ENCODE measurements at places on chromosomes 3 and 15.

GRCh38 chr3:132803889-132804288, 81.7 kb upstream of the NPHP3 start:
- DNase-seq = no peak

DNA sequence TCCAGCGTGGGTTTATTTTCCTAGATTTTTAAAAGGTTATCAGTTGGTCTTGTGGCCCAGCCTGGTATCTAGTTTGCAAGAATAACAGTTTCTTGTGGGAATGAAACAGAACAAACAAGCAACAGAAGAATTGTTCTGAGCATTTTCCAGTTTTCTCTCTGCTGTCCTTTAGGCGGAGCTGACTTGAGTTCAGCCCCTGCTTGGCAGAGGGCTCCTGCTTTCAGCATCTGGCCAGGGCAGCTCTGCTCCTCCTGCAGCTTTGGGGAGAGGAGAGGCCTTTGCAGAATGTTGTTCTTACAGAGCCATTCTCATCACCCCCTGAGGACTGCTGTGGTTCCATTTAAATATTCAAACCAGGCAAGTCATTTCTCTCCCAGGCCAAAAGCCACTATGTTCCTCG, 117.7 kb downstream of the ALDH1A2 start:
- DNase-seq = no peak

DNA sequence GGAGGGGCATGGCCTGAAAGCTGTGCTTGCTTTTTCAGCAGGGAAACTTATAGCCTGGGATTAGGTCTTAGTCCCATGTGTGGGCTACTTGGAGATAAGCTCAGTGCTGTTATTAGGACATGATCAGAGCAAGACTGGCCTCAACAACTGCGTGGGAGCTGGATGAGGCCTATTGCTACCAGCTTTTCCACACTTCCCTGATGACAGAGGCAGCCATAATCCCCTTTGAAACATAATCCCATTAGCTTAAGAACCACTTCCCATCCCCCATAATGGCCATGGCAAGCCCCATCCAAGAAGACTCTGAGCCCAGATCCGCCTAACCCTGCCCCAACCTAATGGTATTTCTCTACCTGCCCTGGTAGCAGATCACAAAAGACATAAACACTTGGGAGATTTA, 26.6 kb upstream of the GK5 start:
- peak; percentile 50 for DNase-seq

- peak; percentile 31 for DNase-seq
Measured at GRCh38 chr15:94670438-94671034, 439.2 kb downstream of the MCTP2 start.

DNA sequence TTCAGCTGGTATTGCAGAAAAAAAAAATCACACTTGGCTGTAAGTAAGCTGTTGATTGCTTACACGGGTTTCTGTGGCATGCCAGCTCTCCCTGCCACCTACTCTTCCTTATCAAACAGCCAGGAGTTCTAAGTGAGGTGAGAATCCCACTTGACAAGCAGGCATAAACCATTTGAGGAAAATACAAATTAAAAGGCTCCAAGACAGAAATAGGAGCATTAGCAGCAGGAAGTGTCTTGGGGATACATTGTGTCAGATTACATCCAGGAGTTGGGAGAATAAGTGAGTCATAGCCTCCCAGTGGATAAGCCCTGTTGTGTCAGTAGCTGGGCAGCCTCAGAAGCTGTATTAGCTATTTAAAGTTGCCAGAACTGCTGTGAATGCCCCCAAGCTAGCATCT, 256.0 kb downstream of the CNTN4 start:
- DNase-seq = no peak

GRCh38 chr3:77320514-77320913, 280.6 kb downstream of the ROBO2 start:
- DNase-seq = peak; percentile 49

GRCh38 chr15:93195109-93195508, 106.1 kb upstream of the RGMA start:
- no peak for DNase-seq

- DNase-seq = no peak
Measured at GRCh38 chr3:186937017-186937875, 6.9 kb downstream of the ST6GAL1 start.

- DNase-seq = peak; percentile 54
Measured at GRCh38 chr3:8780279-8780678, 10.9 kb upstream of the OXTR start.

DNA sequence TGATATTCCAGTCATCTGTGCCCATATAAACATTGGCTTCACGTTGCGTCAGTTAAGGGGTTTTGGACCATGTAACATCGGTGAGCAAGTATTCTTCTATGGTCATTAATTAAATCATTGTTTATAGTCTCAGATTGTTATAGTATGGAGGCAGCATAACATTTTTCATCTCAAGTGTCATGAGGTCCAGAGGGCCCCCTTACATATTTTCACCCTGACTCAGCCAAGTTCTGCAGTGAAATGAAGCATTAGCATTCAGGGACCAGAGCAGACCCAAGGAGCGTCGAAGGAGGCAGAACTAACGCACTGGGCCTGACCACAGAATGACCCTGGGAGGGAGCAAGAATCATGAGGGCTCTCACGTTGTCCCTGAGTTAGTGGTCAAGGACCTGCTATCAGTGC, 171.5 kb downstream of the LRTM1 start:
- peak; percentile 1 for DNase-seq

- DNase-seq = no peak
Measured at GRCh38 chr3:29293421-29293820, 12.6 kb downstream of the RBMS3 start.

DNA sequence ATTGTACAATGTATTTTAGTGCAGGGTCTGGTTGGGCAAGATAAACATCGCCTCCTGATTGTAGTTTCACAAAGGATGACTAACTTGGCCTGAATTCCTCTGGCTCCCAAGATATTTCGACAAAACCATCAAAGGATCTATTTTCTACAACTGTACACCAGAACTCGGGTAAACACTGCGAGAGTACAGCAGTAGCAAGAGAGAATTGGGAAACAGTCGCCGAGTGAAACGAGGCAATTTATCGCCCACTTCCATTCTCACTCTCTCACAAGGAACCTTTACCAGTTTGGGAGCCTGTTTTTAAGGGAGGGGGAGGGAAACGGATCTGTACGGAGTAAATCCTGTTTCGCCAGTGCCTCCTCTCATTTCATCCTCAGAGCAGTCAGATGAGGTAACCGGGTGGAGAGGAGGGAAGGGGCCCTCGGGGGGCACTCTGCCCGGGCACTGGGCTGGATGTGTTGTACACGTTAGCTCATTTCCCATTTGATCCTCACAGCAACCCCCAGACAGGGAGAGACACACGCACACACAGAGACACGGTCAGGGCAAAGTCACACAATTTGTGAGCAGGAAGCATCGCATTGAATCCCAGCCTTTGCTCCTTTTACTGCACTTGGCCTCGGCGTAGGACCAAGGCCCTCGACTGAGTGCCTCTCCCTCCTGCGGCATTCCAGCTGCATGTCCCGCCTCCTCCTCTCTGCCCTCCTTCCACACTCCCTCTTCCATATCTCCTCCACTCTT, 120.1 kb downstream of the LIPC start:
- DNase-seq = peak; percentile 100

GRCh38 chr3:25478964-25479726, 51.1 kb downstream of the RARB start:
- DNase-seq = no peak

DNA sequence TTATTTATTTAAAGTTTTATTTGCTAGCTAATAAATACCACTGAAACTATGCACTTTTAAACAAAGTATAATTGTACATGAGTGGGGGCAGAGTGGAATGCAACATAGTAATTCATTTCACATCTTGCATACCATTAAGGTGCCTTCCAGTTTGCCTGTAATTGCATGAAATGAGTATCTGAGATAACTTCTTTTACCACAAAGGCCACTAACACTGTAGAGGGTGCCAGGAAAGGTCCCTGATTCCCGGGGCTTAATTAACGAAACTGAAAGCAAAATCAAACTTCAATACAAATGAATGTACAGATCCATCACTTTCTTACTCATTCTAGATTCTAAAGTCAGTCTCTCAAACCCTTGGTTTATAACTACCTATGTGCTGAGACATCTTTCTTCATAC, 2.1 kb downstream of the CD47 start:
- DNase-seq = no peak

GRCh38 chr3:88101142-88101541, 42.1 kb downstream of the ZNF654 start:
- DNase-seq = no peak

GRCh38 chr3:184556582-184557347, 4.8 kb upstream of the EPHB3 start:
- no peak for DNase-seq

DNA sequence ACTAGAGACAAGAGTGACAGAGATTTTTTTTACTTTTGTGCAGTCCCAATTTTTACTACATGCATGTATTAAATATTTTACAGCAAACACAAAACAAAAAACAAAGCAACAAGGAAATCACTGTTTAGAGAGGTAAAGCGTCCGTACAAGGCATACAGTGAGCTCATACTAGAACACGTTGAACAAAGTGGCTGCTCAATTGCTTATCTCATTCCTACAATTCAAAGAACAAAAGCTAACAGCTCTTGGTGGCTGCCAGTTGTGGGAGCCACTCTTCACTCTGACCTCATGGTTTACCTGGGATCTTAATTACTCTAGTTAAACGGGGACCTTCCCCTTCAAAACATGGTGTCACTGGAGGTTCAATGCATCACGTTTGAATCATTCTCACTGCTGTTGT, 7.6 kb upstream of the ARHGEF26 start:
- no peak for DNase-seq

- peak; percentile 82 for DNase-seq
Measured at GRCh38 chr15:78302579-78303312, 3.3 kb upstream of the SKIC8 start.

DNA sequence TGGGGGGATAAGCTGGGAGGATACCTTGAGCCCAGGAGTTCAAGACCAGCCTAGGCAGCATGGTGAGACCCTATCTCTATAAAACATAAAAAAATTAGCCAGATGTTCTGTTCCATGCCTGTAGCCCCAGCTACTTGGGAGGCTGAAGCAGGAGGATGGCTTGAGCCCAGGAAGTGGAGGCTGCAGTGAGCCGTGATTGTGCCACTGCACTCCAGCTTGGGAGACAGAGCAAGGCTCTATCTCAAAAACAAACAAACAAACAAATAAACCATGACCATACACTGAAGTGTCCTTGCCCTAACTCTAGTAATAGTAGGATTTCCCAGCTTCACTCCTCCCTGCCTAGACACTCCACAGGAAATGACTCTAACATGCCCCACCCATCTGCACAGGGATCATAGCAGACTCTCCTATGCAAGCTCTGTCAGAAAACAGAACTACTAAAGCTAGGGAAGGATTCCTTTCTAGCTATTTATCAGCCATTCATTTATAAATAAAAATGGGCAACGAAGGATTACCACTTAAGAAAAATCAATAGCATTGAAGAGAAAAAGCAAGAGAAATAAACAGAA, 4.6 kb downstream of the ERICH6 start:
- DNase-seq = no peak

DNA sequence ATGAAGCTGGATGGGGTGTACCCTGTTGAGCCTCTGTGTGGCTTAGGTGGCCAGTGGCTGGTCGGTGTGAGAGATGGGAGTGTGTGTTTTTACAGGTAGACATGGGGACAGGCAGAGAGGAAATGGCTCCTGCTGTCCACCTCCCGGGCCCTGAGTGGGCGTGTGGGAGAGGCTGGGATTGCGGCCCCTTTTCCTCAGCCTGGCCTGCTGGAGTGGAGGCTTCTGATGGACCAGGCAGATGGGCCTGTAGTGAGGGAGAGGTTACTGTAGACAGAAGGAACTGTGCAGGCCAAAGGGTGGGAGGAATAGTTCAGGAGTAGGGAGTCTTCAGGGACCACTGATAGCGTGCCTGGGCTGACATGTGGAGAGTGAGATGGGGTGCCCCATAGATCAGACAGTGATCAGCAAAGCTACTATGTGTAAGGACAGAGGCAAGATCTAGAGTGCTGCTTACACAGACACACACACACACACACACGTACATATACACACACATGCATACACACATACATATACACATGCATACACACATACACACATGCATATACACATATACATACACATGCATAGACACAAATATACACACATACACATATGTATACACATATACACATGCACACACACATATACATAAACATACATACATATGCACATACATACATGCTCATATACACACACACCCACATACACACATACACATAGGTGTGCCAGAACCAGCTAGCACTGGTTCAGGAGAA, 26.4 kb downstream of the ACAA1 start:
- no peak for DNase-seq
